WTC11 (cell line): ENCODE measurements at places on chromosomes 2 and 18.

DNA sequence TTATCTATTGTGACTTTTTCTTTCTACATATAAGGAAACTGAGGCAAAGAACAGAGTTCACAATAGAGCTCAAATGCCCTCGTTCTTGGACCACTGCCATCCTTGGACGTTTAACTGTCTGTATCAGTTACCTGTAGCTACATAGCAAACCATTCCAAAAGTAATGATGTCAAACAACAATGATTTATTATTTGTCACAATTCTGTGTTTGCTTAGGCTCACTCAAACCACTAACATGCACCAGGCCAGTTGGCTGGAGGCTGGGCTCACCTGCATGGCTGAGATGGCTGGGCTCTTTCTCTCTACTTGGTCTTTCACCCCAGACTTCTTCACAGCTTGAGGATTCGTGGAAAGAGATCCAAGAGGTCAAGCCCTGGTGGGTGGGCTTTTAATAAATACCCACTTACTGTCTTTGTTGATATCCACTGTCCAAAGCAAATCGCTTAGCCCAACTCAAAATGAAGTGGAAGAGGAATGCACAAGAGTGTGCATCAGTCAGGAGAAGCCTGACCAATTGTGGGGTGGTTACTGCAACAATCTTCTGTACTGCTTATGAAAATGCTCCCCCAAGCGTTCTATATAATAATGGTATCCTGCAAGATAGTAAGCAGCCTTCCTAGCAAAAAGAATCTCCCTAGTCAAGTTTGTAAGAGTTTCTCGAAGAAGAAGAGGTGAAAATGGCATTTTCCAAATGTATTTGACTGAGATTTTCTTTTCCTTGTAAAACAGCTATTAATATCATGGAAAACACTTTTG is 163.5 kb upstream of the NT5C1B start:
- DNase-seq: no peak

DNA sequence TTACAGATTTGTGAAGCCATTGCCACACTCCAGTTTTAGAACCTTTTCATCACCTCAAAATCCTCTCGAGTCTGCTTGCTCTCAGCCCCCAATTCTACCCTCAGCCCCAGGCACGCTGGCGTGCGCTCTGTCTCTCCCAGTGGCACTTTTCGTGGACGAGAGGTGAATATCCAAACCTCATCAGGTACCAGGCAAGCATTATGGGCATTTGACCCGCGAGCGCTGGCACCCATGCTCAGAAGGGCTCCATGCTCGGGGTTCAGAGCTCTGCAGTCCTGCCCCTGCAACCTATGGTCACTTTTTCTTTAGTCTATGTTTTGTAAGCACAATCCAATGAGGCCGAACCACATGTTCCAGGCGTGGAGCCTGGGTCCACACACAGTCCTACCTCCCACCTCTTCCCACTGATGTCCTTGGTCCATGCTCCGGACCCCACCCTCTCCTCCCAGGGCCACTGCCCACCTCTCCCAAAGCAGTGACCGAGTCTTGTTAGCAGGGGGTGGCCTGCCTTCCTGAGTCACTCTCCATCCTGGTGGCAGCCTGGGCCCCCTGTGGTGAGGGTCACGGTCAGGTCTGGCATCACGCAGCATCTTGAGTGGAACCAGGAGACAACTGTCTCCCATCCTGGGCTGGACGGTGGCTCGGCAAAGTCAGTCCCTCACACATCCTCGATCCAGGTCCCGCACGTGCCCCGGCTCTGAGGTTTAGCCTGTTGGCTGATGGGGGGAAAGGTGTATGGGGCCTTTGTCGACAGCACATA is 256.9 kb downstream of the NDUFA10 start:
- no peak for DNase-seq

- DNase-seq: no peak
These were observed 121.1 kb upstream of the KLHL14 start for GRCh38 chr18:32893915-32894314.

- DNase-seq: no peak
These were observed 18.3 kb downstream of the AAK1 start for GRCh38 chr2:69625078-69625795.

- DNase-seq: no peak
These were observed 265.1 kb downstream of the SOCS6 start for GRCh38 chr18:70553936-70554260.

GRCh38 chr2:61089797-61090196 is 24.1 kb downstream of the SANBR start:
- no peak for DNase-seq

GRCh38 chr18:42080340-42080739 is 125.3 kb downstream of the PIK3C3 start:
- DNase-seq: no peak

- DNase-seq: no peak
These were observed 164.7 kb upstream of the MEIS1 start for GRCh38 chr2:66270247-66270646.

GRCh38 chr2:207546822-207547221 is 17.1 kb downstream of the CREB1 start:
- DNase-seq: no peak

GRCh38 chr2:168560817-168561499 is 104.9 kb downstream of the CERS6 start:
- no peak for DNase-seq

DNA sequence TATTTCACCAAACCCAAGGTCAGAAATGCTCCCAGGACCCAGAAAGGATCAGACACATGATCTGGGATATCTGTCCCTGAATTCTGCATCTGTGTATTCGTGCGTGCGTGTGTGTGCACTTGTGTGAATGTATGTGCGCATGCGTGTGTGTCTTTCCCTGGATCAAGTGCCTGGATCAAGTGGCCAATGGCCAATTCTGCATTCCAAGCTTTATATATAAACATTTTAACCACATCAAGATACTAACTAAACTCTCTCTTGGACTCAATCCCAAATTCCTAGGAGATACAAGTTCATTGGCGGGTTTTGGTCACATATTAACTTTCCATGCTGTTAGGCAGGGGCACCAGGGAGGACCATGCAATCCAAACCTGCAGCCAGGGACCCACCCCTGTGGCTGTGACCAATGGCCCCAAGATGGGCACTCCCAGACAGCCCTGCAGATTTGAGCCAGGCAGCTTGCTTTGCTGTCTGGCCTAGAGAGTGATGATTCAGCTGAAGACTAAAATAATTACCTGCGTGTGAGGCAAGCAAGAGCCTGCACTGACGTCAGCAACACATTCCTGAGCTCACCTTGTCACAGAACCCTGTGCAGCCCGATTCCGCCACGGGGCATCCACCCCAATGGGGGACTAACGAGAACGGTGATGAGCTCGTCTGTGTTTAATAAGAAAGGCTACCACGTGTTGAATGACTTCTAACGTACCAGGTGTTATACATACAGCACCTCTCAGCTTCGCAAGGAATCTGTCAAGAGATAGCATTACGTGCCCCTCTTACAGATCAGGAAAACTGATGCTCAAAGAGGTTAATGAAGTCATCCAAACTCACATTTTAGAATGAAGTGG is 45.3 kb upstream of the ROCK2 start:
- DNase-seq: no peak

GRCh38 chr2:200095436-200095835 is 140.1 kb downstream of the MAIP1 start:
- no peak for DNase-seq

- no peak for DNase-seq
These were observed 140.1 kb downstream of the NOL4 start for GRCh38 chr18:34084635-34085034.

DNA sequence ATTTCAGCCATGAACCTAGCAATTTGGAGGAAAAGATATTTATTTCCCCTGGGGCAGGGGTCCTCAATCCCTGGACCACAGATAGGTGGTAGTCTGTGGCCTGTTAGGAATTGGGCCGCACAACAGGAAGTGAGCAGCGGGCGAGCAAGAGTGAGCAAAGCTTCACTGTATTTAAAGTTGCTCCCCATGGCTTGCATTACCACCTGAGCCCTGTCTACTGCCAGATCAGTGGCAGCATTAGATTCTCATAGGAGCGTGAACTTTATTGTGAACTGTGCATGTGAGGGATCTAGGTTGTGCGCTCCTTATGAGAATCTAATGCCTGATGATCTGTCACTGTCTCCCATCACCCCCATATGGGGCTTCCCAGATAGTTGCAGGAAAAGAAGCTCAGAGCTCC is 127.6 kb downstream of the ICOS start:
- DNase-seq: no peak

- DNase-seq: no peak
These were observed 32.8 kb downstream of the AOX1 start for GRCh38 chr2:200618590-200619021.

GRCh38 chr2:28737655-28738054 is 14.0 kb upstream of the PPP1CB start:
- DNase-seq: no peak

GRCh38 chr18:70781860-70782453 is 493.1 kb downstream of the SOCS6 start:
- DNase-seq: peak; percentile 37

DNA sequence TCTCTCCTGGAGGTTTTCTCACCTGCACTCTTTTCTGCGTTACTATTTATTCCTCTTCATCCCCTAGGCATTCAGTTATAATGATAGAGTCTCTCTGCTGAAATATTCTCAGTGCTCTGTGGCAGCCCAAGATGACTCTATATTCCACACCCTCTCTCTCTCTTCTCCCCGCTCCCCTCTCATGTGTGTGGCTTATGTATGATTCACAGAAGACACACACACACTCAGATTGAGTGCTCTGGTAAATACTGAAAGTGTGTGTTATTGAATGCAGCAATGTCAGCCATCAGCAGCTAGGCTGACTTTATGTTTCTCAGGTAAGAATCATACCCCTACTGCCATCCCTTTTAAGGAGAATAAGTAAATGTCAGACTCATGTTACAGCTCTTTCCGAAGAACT is 201.2 kb downstream of the SLC4A10 start:
- DNase-seq: no peak

- DNase-seq: peak; percentile 34
These were observed 82.1 kb upstream of the POMC start for GRCh38 chr2:25250331-25251070.

DNA sequence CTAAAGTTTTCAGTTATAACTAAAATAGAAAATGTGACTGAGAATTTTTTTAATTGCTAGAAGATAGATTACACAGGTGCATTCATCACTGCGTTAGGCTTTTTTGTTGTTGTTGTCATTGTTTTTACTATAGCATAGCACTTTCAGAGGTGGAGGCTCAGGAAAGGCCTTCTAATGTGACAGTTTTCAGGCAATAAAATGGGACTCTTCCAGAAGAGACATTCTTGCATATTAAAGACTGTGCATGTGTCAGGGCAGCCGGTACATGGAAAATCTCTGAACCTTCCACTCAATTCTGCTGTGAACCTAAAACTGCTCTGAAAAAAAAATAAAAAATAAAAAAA is 175.2 kb downstream of the METTL4 start:
- no peak for DNase-seq

- DNase-seq: no peak
These were observed 289.4 kb upstream of the CXCR4 start for GRCh38 chr2:136407117-136407951.

- no peak for DNase-seq
These were observed 35.4 kb downstream of the PSD4 start for GRCh38 chr2:113209011-113209645.

- DNase-seq: no peak
These were observed 23.0 kb downstream of the ERMN start for GRCh38 chr2:157302492-157303099.
